GM06990 (cell line): ENCODE measurements at places on chromosomes 6 and 20.

DNA sequence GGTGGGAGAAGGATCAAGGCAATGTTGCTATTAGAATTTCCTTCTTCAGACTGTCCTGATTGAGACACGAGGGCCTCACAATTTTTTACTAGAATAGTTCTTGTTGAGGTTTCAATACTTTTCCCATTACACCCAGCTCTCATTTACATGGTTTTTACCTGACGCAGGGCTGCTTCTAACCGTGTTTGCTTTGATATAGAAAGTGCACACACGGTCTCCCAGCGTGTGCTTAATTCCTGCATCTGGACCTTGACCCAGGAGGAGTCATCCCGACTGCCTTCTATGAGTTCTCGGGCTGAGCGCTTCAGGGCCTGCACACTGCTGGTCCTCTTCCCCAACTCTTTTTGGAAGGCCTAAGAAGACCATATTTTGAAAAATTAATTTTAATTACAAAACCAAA lies 160.2 kb downstream of the DST start:
- DNase-seq: no peak

- DNase-seq: peak; percentile 28
Measured at GRCh38 chr6:148565930-148566663, 180.7 kb upstream of the UST start.

- no peak for DNase-seq
Measured at GRCh38 chr20:38173237-38174156, 8.4 kb upstream of the TGM2 start.

- DNase-seq: no peak
Measured at GRCh38 chr6:118297821-118298220, 250.3 kb upstream of the PLN start.

- peak; percentile 49 for DNase-seq
Measured at GRCh38 chr20:62739581-62740285, 31.1 kb downstream of the NTSR1 start.

DNA sequence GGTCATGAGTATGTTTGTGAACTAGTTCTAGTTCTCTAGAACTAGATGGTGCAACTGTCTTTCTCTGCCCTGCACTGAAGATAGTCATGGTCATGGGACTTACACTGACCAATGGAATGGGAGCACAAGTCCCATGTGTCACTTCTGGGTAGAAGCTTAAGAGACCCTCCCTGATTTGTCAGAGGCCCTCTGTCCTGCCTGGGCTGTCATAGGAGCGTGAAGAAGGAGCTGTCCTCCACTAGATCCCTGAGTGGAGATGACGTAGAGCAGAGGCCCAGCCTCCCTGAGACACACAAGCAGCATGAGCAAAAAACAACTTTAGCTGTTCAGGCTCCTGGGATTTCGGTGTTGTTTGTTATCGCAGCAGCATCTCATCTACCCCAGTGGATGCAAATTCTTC lies 514.5 kb downstream of the PREX1 start:
- no peak for DNase-seq

- no peak for DNase-seq
Measured at GRCh38 chr6:157049133-157049532, 272.0 kb downstream of the ARID1B start.
